ENCODE measurements at places on chromosomes 3 and 15. TPM values are rescaled to one million over a fixed set of nuclear protein-coding genes. Genes with fewer than 3 reads are reported as not detected.

- no peak for DNase-seq
These were observed 311.1 kb upstream of the THBS1 start for GRCh38 chr15:39269821-39270220.

DNA sequence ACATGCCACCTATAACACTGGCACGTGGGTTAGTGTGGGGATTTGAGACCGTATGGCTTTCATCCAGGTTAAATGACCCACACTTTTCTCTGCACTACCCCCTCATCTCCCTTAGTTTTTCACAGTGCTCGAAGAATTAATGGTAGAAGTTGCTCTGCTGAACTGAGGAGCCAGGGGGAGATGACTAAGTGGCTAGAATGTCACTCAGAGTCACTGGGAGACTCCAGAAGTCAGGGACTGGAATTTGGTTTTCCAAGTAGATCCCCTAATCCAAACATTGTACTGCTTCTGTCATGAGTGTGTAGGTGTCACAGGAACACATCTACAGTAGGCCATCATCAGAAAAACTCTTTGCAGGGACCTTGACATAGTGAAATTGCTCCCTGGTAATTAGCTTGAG, 181.0 kb upstream of the RASGRP1 start:
- no peak for DNase-seq

- DNase-seq, result peak; percentile 7
These were observed 8.3 kb downstream of the B3GALNT1 start for GRCh38 chr3:161096771-161097367.

The EAF2 gene
- polyA plus RNA-seq, result 18.9 TPM
